ENCODE measurements at places on chromosomes 5 and 9.

DNA sequence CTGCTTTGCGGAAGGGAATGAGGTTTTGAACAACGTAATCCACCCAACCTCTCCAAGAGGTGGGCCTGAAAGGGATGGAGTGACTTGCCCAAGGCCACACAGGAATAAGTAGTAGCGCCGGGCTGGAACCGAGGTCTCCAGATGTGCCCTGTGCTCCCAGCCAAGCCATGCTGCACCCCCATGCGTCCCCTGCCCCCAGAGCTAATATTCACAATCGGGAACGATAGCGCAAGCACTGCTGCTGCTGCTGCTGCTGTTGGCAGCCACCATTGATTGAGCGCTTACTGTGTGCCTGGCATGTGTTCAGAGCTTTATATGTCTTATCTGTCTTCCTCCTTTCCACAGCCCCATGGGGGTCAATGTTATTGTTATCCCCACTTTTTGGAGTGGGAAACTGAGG, 43.9 kb downstream of the AMBP start:
- DNase-seq, result no peak

- DNase-seq, result no peak
Observed at GRCh38 chr5:160357394-160357793, 13.0 kb downstream of the C1QTNF2 start.

- DNase-seq, result no peak
Observed at GRCh38 chr9:8252445-8252844, 452.9 kb upstream of the DMAC1 start.

- DNase-seq, result peak; percentile 6
Observed at GRCh38 chr9:14095277-14095676, 218.7 kb downstream of the NFIB start.

DNA sequence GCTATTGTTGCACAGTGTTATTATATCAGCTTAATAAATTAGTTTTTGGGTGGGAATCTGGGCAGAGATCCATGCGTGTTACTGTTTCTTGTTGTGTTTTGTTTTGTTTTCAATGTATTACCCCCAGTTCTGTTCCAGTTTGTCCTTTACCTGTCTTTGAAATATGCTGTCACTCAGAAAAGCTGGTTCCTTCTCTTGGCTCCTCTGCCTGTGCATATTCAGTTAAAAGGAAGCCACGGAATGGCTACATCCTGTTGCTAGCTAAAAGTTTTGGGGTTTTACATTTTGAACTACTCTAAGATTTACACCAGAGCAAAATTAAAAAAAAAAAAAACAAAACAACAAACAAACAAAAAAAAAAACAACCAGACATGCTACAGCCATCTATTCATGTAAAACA, 374.9 kb upstream of the RORB start:
- no peak for DNase-seq

- DNase-seq, result peak; percentile 55
Observed at GRCh38 chr9:108469654-108470053, 386.1 kb downstream of the ACTL7B start.

DNA sequence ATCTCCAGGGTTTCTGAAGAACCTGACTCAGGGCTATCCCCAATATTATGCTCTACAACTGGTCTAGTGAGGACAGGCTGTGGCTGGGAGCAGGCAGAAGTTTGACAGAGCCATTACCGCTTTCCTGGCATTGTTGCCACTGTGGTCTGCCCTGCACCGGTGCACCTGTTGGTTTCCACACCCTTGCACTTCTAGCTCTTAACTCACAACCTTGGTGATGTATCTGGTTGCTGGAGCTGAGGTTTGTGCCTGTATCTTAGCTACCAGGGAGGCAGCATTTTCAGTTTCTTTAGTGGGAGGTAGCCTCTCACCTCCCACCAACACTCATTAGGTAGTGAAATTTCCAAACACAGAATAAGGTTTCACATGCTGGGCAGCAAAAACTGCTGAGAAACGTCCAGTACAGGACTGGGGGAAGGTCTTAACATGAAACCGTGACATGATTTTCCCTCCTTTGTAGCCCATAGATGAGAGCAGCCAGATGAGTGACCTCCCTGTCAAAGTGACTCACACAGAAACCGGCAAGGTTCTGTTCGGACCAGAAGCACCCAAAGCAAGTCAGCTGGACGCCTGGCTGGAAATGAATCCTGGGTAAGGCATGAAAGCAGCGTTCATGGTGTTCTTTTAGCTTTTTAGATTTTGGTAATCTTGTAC, 57.7 kb downstream of the SMARCA2 start:
- DNase-seq, result no peak

GRCh38 chr5:42991404-42992087, 48.6 kb downstream of the ANXA2R start:
- peak; percentile 49 for DNase-seq

DNA sequence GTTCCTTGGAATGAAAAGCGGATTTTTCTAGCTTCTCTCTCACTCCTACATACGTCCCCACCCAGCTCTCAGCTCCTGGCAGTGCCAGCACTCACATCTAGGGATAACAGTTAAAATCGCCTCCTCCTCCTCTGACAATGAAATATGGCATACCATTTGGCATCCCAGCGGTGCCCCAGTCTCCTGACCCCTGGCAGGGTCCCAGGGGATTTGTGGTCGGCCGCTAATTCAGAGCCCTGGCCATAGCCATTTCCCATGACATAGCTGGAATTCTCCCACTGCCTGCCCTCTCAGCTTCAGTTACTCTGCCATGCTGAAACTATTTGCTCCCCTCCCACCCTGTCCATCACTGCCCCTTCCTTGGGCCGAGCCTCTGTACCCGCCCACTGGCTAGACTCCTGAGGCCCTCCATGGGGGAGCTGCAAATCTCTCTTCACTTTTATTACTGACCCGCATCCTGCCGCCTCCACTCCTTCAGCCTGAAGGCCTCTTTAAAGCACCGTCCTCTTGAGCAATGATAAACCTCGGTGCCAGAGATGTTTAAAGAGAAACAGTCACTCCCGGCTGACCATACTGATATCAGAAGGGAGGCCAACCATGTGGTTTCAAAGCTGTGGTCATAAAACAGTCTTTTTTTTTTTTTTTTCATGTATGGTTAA, 139.8 kb downstream of the SLIT3 start:
- peak; percentile 98 for DNase-seq

GRCh38 chr5:171852255-171852681, 66.7 kb downstream of the SMIM23 start:
- no peak for DNase-seq

DNA sequence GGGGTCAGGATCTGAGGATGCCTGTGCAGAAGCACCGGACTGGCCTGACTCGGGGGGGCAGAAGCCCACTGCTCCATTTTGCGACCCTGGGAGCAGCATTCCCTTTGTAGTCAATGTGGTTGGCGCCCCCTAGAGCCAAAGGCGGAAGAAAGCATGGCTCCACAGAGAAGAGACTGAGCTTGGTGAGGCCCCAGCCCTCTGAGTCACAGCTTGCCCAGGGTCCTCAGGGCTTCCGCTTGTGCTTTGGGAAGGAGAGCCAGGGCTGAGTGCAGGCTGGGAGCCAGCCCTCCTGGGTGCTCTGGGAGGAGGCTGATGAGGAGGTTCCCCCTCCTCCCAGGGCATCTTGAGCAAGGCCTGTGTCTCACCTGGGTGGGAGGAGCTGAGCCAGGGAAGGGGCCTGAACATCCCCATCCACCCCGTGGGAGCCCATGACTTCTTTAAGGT, 5.5 kb upstream of the AQP3 start:
- peak; percentile 89 for DNase-seq

DNA sequence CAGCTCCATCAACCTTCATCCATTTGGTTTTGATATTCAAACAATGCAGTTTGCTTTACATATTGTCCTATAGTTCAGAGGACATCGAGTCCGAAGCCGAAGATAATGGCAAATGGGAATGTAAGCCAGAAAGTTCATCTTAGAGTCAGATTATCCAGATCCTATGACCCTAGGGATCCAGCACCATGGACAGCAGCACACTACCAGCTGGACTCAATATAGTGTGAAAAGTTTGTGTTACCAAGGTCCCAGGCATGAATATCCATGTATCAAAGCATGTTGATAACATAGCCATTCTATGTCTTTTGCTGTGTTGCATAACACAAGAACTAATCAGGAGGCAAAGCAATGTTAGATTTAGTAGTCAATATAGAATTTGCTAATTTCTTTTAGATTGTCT, 46.3 kb downstream of the FSTL4 start:
- peak; percentile 63 for DNase-seq

GRCh38 chr9:120257483-120257882, 322.5 kb downstream of the CDK5RAP2 start:
- DNase-seq, result peak; percentile 15

DNA sequence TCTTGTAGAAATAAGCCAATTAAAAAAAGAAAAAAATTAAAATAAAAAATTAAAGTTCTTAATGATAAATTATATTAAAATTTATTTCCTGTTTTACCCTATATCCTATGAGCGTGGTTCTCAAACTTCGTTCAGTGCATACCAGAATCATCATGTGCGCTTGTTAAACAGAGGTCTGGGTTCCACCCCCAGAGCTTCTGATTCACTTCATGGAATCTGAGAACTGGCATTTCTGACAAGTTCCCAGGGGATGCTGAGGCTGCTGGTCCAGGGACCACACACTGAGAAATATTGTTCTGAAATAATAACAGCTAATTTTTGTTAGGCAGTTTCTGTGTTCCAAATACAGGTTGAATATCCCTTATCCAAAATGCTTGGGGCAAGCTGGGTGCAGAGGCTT, 79.3 kb downstream of the TMC1 start:
- DNase-seq, result no peak

DNA sequence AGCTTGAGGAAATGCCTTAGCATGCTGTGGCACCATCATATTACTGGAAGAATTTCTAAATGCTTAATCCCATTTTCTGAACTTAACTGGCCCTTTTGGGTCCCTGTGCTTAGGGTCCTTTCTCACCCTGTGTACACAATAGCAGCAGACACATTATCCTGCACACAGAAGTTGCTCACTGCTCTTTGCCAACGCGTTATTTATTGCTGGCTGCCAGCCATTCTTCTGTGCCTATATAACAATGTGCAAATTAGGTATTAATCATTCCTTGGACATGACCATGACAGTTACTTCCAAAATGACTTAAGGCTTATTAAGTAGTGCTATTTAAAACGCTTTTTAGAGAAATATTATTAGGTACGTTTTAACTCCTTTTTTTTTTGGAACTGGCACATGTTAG, 134.7 kb downstream of the FBN2 start:
- DNase-seq, result peak; percentile 32

DNA sequence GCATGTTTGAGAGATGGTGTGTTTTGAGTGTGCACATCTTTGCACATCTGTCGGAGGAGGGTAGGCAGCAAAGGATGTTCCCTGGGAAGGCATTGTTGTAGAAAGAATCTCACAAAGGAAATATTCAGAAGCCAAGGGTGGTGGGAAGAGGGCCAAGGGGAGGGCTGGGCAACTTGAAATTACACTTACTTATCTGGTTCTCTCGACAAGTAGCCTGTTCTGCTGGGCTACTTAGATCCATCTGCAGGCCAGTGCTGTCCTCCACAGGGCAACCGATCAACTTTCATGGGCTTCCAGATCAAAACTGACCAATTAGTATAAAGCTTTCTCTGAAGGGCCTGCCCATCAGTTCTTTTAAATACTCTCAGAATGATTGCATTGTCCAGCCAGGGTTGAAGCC, 495.2 kb downstream of the GADD45G start:
- no peak for DNase-seq

- no peak for DNase-seq
Observed at GRCh38 chr5:154202379-154203260, 12.1 kb downstream of the GALNT10 start.

- no peak for DNase-seq
Observed at GRCh38 chr9:114484215-114484853, 20.9 kb downstream of the WHRN start.

- no peak for DNase-seq
Observed at GRCh38 chr5:172999372-172999973, 15.9 kb downstream of the ATP6V0E1 start.

GRCh38 chr5:109964136-109964535, 274.4 kb downstream of the MAN2A1 start:
- DNase-seq, result no peak

DNA sequence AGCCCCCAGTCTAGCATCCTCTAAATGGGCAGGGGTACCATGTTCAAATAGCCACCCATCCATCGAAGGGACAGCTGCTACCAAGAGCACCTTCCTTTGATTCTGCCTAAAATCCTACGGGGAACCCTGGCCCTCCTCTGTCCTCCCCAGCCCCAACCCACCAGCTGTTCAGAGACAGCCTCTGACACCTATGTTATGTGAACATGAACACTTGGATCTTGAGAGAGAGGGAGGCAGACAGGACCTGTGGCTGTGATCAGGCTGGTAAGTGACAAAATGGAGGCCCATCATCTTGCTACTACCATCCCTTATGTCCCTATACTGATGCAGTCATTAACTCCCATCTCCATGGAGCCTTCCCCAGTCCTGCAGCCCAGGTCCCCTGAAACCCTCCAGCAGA, 8.2 kb downstream of the SLC23A1 start:
- DNase-seq, result no peak

DNA sequence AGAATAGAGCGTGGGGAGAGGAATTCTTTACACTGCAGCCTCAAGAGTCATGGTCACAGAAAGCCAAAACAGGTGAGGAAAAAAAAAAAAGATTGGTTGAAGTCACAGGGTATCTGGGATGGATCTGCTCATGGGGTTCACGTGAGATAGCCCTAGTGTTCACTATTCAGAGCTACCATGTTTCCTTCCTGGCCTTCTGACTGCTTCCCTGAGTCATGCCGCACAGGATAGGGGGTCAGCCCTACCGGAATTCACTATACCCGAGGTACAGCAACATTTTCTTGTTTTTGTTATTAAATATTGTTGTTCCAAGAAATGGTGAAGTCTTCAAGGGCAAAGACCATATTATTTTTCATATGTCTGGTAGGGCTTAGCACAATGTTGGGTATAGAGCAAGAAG, 21.5 kb upstream of the MAN2A1 start:
- DNase-seq, result no peak

DNA sequence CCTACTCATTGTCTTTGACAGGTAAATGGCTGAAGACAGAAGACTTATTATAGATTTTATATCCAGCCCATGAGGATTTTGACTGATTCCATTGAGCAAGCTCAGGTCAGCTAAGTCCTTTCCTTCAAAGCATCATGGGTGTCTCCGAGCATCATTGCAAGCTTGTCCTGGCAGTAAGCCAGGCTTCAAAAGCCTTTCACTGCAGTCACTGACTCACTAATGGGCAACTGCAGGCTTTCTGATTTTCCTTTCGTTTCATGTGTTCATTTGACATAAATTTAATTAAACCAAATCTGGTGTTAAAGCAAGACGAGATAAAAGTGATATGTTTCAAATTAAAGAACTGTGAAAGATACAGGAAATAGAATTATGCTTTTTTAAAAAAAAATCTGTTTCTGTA, 426.2 kb downstream of the ANXA1 start:
- peak; percentile 89 for DNase-seq
